Cardiac ventricle fibroblast (primary cell): ENCODE measurements at places on chromosomes 6 and 20. TPM values are rescaled to one million over a fixed set of nuclear protein-coding genes. Genes with fewer than 3 reads are reported as not detected.

The ZBTB46 gene
- total RNA-seq, result 3.0 and 6.2 TPM in 2 replicates

The CALHM6 gene
- 2.8 and 5.1 TPM in 2 replicates for total RNA-seq

The ESR1 gene
- total RNA-seq, result 0.94 and 1.8 TPM in 2 replicates

The PNLDC1 gene
- total RNA-seq, result 0.81 and 1.3 TPM in 2 replicates
